GM23248 (cell line): ENCODE measurements at places on chromosomes 12 and 14. TPM values are rescaled to one million over a fixed set of nuclear protein-coding genes. Genes with fewer than 3 reads are reported as not detected.
A peak's percentile ranks its signal among the peaks of the same experiment; 100 is the strongest.

DNA sequence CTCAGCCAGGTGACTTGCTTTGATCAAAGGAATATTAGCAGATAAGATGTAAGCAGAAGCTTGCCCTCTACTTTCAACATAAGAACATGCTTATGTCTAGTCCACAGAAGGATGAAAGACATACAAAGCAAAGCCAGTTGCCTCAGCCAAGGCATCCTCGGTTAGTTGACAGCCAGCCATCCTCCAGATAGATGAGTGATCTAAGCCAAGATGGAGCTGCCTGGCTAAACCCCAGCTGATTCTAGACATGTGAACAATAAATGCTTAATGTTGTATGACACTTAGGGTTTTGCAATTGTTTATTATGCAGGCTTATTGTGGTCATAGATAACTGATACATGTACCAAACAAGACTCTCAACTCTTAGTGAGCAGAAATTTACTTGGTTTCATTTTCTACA, 157.6 kb upstream of the TMTC2 start:
- DNase-seq, result no peak

DNA sequence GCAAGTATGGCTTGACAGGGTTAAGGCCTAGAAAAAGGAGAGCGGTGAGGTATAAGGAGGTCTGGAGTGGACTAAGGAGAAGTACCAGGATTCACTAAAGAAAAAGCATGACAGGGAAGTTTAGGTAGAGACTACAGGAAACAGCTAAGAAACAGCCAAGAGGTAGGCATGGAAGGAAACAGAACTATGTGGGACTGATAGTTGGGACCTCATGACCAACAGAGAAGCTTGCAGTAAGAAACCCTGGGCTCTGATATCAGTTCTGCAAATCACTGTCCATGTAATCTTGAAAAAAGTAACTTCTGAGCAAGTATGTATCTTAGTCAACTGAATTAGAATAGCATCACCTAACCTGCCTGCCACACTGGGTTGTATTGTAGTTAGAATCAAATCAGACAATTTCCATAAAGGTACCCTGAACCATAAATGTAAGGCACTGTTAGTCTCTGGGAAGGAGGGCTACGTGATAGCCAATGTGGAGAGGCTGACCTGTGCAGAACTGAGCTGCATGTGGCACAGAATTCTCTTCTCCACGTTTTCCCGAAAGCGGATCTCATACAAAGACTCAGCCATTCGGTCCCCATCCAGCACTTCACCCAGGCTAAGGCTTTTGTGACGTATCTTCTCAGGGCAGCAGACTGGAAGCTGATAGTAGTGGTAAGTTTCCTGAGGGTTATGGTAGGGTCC, 912 bp downstream of the TM9SF1 start:
- DNase-seq, result no peak

Gene YEATS4
- total RNA-seq, result 21.6 and 60.4 TPM in 2 replicates

- no peak for DNase-seq
Observed at GRCh38 chr12:80712866-80713265, 3.8 kb upstream of the MYF5 start.

- peak; percentile 76 for DNase-seq
Observed at GRCh38 chr14:89973234-89973823, 17.6 kb downstream of the TDP1 start.

GRCh38 chr12:108875280-108875679, 4.6 kb upstream of the DAO start:
- DNase-seq, result no peak

Gene GLIPR1L2
- 0.51 and 1.6 TPM in 2 replicates for total RNA-seq

GRCh38 chr12:111766608-111767361, at the start of gene ALDH2:
TSS of gene ALDH2 (plus strand) at chr12:111766933. CDS start at chr12:111766983, 50 bp downstream.
- peak; percentile 61 for DNase-seq

GRCh38 chr12:9727813-9728212, 5.1 kb downstream of the CLECL1 start:
- DNase-seq, result no peak

GRCh38 chr12:100293017-100293416, 26.0 kb downstream of the SCYL2 start:
- no peak for DNase-seq

DNA sequence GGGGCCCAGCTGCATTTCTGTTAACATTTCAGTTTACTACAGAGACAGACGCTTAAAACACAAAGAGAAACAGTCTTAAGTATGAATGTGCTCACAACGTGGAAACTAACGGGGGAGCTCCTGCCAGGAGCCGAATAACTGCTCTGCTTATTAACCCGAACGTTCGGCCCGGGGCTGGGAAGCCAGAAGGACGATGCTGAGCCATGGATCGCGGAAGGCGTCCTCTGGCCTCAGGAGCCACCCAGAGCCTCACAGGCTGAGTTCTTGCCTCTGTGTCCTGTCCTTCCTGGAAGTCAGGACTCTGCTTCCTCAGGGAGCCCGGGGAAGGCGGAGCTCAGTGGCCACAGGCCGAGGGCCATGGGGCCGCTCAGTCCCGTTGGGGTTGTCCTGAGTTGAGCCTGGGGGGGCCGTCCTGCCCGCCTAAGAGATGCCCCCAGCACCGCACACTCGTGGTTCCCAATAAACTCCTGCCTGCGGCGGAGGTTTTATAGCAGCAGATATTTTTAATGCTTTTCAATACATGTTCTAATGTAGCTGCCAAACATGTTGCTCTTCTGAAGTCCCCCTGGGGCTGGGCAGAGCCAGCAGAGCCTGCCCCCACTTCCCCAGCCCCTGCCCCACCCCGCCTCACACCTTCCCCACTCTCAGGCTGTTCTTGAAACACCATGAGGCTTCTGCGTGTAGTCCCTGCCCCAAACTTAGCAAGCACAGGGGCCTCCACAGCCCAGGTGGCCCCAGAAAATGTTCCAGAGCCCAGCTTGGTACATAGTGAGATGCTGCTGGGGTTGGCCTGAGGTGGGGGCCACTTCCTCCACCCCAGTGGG, 3.4 kb upstream of the TEX22 start:
- no peak for DNase-seq

DNA sequence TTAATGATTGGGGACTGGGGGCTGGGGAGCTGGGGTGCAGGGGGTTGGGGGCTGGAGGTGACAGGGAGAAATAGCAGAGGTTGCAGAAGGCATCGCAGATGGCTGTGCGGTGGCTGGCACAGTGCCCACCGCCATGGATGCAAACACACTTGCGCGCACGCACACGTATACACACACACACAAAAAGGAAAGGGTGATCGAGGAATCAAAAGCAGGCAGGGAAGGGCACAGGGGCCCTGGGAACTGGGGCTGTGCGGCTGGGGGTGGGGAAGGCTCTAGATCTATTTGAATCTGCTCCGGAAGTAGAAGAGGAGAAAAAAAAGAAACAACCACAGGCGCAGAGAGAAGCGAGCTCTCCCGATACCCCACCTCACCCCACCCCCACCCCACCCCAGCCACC, 39.4 kb downstream of the ZFHX2 start:
- peak; percentile 18 for DNase-seq

DNA sequence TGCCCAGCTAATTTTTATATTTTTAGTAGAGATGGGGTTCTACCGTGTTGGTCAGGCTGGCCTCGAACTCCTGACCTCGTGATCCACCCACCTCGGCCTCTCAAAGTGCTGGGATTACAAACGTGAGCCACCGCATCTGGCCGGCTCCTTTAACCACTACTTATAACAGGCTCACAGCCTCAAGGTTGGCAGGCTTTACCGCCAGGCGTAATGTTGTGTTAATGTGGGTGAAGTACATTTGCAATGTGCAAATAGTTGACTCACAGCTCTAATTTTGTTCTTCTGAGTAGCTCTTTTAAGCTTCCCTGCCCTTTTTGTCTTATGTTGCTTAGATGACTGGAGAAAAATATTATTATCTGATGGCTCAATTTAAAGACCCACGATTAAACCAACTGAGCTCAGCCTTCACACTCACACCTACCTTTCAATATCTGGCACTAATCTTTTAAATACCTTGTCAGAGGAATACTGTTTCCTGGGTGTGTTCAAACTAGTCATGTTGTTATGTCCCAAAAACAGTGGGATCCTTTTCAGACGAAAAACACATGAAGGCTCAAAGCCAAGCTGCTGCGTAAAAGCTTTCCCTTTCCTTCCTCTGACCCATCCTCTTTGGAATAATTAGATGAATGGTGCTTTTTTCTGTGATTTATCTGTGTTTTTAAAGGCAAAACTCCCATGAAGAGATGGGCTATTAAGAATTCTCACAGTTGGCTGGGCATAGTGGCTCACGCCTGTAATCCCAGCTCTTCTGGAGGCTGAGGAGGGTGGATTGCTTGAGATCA, 57.2 kb upstream of the USP44 start:
- peak; percentile 96 for DNase-seq

Gene NAA25
- total RNA-seq, result 15.2 and 17.8 TPM in 2 replicates
